ENCODE measurements at places on chromosomes 12 and 14.

DNA sequence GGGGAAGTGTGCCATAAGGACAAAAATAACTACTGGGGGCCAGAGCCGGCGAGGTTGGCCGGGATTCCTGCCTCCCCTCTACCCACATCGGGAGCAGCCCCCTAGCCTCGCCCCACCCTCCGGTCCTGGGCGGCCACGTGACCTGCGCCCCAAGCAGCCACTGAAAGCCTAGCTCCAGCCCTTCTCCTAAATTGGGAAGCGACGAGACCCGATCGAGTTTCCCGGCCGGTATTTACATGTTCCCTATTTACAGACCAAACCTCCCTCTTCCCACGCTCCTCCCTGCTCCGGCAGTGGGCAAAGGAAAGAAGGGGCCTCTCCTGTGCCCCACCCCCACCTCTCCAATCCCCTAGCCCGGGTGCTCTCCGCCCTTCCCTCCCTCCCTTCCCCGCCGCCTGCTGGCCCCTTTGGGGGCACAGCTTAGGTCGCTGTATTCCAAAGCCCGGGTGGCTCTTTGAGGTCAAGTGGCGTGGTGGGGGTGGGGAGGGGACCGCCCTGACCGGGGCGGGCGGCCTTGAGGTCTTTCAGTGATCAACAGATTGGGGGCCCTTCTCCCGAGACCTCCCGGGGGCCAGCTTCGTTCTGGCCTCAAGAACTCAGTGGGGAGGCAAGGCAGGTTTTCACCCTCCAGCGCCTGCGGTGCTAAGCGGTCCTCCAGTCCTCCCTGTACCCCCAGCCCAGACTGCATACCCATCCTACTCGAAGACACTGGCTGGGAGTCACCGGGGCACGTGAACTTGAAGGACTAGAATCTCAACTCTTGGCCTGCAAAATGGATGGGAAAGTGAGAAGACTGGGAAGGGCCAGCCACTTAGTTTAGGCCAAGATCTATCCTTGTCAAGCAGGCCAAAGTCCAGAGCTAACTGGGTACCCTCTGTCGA is 6.3 kb upstream of the CTDSP2 start:
- DNase-seq = no peak

GRCh38 chr14:105053996-105054395 is 11.2 kb downstream of the GPR132 start:
- no peak for DNase-seq

- no peak for DNase-seq
These were observed 72.0 kb downstream of the ALX1 start for GRCh38 chr12:85352016-85352415.

GRCh38 chr14:104075530-104076151 is 9.9 kb upstream of the ASPG start:
- DNase-seq = no peak

DNA sequence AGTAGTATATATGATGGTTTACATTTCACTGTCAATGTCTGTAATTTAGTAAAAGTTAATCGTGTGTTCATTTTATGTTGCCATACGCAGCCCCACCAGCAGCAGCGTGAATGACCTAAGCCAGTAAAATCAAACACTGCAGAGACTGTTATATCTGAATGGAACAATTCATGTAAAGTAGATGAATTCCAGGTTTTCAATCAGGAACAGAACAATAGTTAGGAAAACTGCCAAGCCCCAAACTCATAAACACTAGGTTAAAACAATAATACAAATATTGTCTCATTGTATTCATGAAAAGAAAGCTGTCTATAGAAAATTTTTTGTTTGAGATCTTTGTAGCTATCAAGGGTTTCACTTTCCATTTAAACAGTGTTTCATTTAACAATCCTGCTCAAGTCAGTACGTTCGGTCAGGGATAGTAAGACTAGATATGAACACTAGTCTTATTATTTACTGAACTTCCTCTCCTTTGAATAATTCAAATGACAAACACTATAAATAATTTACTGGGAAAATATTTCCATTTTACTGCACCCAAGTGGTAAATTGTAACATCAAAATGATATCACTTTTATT is 256.8 kb upstream of the FLRT2 start:
- no peak for DNase-seq

GRCh38 chr14:78238141-78238540 is 68.0 kb downstream of the NRXN3 start:
- no peak for DNase-seq

DNA sequence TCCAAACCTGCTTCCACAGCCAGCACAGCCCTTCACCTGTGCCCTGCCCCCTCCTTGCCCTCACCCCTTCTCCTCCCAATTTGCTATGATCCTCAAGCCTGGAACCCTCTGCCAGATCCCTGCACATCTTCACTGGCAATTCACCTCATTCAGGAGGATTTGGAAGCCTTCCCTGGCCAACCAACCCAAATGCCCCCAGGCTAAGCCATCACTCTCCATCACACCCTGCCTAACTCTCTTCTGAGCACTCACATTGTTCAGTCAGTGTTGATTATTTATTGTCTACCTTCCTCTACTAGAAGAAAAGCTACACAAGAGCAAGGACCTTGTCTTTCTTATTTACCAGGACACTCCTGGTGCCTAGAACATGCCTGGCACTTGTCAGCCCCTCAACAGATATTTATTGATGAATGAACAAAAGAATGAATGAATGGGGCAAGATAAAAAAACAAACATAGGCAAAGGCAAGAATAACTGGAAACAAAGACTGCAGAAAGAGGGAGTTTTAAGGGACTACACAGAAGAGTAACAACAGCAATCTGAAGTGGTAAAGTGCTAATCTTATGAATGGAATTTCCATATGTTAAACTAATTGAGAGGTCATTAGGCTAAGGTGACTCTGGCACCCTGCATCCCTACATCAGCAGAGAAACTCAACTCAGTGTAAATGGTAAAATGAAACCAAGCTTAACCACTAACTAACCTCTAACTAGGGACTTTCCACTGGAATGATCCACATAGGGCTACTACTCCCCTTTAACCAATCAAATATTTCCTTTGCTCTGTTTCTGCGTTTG is 33.4 kb downstream of the TMTC1 start:
- DNase-seq = no peak

GRCh38 chr12:52203079-52203921 is 11.5 kb upstream of the KRT80 start:
- no peak for DNase-seq

DNA sequence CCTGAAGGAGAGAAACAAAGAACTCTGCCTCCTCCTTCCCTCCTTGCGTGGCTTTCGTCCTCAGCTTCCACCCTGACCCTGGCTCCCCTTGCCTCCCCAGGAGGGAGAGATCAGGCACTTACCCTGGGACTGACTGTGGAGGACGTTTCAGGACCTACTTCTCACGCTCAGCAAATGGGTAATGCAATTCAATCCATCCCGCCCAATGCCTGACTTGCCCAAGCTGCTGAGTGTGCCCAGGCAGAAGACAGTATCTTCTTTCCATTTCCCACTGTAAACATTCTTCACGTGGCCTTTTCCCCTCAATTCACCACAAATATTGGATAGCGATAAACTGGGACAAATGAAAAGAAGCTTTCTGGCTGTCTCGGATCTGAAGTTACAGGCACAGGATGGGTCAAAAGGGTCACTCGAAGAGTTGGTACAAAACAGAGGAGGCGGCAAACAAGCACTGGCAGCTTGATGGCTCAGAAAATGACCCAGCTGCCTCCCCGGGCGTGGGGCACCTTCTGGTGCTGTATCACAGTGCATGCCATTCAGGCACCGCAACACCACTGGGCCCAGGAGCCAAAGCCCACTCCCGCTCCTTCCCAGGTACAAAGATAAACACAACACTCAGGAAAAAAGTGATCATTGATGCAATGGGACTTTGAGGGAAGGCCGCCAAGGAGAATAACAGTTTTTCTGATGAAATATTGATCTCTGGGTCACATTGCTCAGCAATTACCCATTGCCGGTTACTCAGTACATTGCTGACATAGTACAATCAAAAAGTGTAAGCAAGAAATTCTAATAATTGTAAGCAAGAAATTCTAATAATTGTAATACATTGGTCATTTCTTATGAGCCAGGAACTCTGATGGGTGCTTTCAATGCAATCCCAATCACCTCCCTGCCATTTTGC is 65.8 kb downstream of the TRIM9 start:
- DNase-seq = no peak

GRCh38 chr12:121248622-121249021 is 38.7 kb downstream of the P2RX4 start:
- DNase-seq = no peak

DNA sequence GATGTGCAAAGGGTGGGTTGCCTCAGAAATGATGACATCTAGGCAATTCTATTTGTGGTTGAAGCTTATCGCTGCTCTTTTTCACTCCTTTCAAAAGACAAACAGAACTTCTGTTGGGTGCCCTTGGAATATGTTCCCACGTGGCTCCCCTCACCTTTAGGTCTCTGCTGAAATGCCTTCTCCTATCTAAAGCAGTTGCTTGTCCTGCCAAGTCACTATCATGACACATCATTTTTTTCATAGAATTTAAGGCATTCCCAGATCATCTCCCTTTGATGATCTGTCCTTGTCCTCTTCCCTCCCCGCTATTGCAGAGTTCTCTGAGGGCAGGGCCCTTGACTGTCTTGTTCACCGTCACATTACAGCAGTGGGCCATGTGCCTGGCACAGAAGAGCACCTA is 75.7 kb downstream of the PTPRB start:
- no peak for DNase-seq

- DNase-seq = no peak
These were observed 31.8 kb upstream of the SMUG1 start for GRCh38 chr12:54220567-54220966.

- no peak for DNase-seq
These were observed 57.5 kb downstream of the ANAPC7 start for GRCh38 chr12:110345963-110346362.

- no peak for DNase-seq
These were observed 360.5 kb downstream of the FUT8 start for GRCh38 chr14:65772921-65773574.

GRCh38 chr12:113634474-113634873 is 162.8 kb upstream of the LHX5 start:
- no peak for DNase-seq

- no peak for DNase-seq
These were observed 120.9 kb upstream of the GSC start for GRCh38 chr14:94890785-94891184.

GRCh38 chr12:131045705-131046460 is 92.2 kb downstream of the ADGRD1 start:
- DNase-seq = no peak

- DNase-seq = no peak
These were observed 78.9 kb downstream of the AEBP2 start for GRCh38 chr12:19518209-19518608.

GRCh38 chr12:25089738-25090137 is 105.2 kb downstream of the DNAI7 start:
- no peak for DNase-seq

- DNase-seq = no peak
These were observed 40.0 kb downstream of the STX2 start for GRCh38 chr12:130799051-130799450.

DNA sequence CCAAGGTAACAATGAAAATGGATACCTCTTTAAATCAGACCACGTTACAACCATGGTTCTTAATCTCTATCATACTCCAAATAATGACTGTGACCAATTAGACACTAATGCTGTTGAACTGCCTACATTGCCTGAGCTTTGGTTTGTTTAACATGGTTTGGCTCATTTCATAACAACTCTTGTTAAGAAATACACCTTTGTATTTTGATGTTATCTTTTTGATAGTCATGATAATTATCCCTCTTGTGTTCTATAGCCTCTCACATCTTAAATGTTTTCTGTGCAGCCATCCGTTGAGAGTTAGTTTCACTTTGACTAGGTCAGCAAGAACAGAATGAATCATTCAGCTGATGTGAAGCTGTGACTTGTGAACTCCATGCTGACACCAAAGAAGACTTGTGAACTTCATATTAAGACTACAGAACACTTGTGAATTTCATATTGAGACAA is 75.5 kb upstream of the RERGL start:
- DNase-seq = no peak

- DNase-seq = no peak
These were observed 4.2 kb downstream of the TBK1 start for GRCh38 chr12:64456119-64456518.

- DNase-seq = no peak
These were observed 24.9 kb upstream of the MED13L start for GRCh38 chr12:116302166-116303058.

GRCh38 chr12:106841510-106842302 is 67.2 kb downstream of the RIC8B start:
- DNase-seq = no peak

GRCh38 chr14:96421236-96421635 is 29.3 kb downstream of the AK7 start:
- DNase-seq = no peak

DNA sequence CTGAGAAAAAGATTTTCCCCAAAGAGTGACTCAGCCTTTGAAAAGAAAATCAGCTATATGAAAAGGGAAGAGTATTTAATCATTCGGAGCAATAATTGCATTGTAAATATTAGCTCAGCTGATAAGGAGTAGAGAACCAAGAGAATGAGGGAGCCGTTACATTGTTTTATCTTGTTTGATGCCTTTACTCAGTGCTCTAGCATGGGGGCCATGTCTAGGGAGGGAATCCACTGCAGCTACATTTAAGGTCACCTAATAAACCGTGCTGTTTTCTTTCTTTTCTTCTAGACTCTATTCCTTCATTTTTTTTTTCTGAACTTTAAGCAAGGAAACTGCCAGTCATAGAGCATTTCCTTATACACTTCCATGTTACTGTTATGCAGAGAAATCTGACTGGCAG is 447.0 kb downstream of the DIO2 start:
- no peak for DNase-seq

DNA sequence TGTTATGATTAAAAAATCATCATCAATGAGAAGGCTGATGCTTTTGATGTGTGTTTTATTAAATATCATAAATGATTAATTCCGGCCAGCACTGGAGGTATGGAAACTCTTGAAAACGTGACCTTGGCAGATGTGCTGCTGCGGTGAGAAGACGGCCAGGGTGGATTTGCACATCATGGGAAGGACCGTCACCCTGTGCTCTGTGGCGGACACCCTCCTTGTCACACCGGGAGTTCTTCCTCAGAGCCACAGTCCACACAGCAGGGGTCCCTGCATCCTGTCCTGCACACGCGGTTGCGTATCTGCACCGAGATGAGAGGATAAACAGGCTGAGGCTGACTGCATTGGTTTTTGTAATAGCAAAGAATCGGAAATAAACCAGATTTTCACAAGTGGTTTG is 33.5 kb downstream of the FZD10 start:
- DNase-seq = no peak

GRCh38 chr14:75341620-75342019 is 63.0 kb downstream of the FOS start:
- DNase-seq = no peak

DNA sequence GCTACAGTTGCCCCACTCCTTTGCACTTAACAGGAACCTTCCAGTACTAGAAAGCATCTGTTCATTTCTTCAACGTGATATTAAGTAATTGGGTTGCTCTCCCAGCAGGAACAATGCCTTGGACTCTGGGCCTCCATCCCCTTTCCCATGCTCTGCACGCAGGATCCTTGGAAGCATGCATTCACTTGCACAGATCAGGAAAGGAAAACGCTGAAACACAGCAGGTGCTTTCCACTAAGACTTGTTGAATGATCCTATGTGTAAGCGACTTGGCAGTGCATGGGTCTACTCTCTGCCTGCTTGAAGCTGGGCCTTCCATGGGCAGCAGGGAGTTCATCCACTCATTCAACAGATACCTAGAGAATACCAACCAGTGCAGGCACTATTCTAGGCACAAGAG is 2.3 kb downstream of the LTBP2 start:
- no peak for DNase-seq
